CD14-positive monocyte (primary cell): ENCODE measurements at places on chromosomes 1 and 21.
A peak's percentile ranks its signal among the peaks of the same experiment; 100 is the strongest.

DNA sequence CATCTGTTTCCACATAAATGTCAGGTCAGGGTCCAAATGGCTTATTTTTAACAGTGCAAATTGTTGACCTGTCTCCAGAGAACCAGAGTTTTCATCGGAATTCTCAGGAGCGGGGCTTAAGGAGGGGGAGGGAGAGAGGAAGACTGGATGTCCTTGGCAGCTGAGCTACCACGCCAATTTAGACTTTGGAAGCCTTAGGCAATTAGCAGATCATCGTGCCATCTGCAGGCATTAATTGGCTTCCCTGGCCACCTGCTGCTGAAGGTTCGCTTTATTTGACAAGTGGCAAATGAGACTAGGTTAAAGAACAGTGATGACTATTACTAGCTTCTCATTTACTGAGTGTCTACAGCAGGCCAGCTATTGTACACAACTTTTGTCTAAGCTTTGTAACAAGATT, 43.7 kb downstream of the HLX start:
- DNase-seq: no peak

GRCh38 chr1:54105736-54106269, 47.0 kb downstream of the CDCP2 start:
- no peak for DNase-seq

DNA sequence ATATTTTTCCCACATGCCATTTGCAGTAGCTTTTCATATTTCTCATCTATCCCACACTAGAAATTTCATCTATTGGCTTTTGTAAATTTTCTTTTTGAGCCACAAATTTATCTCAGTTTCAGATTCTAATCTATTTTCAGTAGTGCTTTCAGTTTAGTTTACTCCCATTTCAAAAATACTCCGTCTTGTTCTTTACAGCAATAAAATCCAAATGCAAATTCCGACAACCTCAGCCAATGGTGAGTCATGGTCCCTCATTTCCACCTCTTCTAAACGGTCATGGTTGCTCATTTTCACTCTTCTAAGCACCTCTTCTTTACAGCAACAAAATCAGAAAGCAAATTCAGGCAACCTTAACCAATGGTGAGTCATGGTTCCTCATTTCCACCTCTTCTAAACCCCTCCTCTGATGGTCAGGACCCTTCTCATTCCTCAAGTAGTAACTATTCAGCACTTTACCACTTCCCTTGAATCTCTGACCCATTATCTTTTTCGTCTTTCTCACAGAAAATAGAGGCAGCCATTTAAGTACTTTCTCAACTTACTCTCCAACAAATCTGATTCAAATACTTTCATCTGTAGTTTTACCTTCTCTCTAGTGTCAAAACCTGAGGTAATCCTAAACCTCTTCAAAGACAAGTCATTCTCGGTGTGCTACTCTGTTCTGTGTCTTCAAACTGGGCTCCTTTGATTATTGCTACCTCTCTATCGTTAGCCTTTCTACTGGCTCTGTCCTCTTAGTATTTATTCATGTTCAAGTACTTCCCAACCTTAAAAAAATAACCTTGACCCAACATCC, 34.4 kb downstream of the C21orf91 start:
- DNase-seq: peak; percentile 71

GRCh38 chr1:71522721-71523120, 441.9 kb upstream of the ZRANB2 start:
- DNase-seq: no peak

GRCh38 chr1:161085165-161085564, 4.2 kb downstream of the NECTIN4 start:
- no peak for DNase-seq

- no peak for DNase-seq
These were observed 46.4 kb upstream of the ADGRL4 start for GRCh38 chr1:79052829-79053449.

- no peak for DNase-seq
These were observed 40.9 kb upstream of the SIK1 start for GRCh38 chr21:43467785-43468184.

DNA sequence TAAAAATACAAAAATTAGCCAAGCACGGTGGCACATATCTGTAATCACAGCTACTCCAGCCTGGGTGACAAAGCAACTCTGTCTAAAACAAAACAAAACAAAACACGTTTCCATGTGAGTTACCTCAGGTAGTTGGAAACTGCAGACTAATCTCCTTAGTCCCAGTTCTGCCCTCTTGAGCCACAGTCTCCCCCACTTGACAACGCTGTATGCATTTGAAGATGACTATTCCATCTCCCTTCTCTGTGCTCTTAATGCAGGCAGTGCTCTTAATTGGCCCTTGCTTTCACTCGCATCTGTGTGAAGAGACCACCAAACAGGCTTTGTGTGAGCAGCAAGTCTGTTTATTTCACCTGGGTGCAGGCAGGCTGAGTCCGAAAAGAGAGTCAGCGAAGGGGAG, 19.6 kb upstream of the DHCR24 start:
- no peak for DNase-seq

DNA sequence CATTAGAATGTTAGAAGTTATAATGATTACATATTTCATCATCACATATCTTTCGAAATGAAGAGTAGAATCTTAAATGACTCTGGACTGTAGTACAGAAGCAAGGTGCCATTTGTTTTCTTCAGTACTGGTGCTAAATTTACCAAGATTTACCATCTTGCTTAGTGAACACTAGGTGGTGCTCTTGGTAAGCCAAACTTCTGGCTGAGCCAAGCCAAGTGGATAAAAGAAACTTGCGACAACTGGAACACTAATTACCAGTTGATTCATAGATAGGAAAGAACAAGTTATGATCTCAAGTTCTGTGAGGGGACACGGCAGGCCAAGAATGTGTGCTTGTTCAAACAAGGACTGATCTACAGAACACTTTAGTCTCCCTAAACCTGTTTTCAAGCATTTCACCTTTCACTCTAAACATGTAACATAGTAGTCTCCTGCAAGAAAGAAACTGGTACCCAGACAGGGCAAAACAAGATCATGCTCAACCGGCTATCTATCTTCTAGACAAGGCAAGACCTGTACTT, 19.8 kb downstream of the SPRTN start:
- DNase-seq: peak; percentile 74

GRCh38 chr1:208105756-208106155, 138.4 kb downstream of the PLXNA2 start:
- DNase-seq: no peak

DNA sequence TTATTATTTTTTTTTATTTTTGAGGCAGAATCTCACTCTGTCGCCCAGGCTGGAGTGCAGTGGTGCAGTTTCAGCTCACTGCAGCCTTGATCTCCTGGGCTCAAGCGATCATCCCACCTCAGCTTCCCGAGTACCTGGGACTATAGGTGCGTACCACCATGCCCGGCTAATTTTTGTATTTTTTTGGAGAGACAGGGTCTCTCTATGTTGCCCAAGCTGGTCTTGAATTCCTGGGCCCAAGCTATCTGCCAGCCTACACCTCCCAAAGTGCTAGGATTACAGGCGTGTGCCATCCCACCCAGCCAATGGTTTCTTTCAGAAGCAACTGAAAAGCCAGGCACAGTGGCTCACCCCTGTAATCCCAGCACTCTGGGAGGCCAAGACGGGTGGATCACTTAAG, 2.3 kb downstream of the KRTCAP2 start:
- no peak for DNase-seq

- no peak for DNase-seq
These were observed 31.8 kb downstream of the LDLRAP1 start for GRCh38 chr1:25575191-25575590.

GRCh38 chr21:16134134-16134533, 404.4 kb downstream of the USP25 start:
- DNase-seq: no peak

GRCh38 chr1:42841010-42841409, 5.4 kb upstream of the ZNF691 start:
- DNase-seq: no peak
